ENCODE measurements at places on chromosomes 7 and 10.

GRCh38 chr7:157397731-157398691 is 61.2 kb downstream of the DNAJB6 start:
- DNase-seq, result peak; percentile 45

DNA sequence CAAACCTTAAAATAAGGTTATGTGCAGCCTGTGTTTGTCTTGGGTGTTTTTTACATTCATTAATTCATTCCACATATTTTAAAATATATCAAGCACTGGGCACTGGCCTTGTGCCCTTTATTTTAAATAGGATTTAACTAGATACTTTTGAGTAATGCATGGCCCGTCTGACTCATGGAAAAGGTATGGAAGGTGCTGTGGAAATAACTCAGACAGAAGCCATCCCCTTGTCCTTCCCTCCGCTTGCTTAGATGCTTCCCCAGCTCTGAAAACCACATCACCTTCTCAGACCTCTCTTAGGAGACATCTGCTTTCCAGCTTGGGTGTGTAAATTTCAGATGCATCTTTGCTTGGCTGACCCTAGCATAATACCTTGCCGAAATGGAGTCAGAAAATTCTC is 30.5 kb downstream of the SLC18A2 start:
- DNase-seq, result no peak

DNA sequence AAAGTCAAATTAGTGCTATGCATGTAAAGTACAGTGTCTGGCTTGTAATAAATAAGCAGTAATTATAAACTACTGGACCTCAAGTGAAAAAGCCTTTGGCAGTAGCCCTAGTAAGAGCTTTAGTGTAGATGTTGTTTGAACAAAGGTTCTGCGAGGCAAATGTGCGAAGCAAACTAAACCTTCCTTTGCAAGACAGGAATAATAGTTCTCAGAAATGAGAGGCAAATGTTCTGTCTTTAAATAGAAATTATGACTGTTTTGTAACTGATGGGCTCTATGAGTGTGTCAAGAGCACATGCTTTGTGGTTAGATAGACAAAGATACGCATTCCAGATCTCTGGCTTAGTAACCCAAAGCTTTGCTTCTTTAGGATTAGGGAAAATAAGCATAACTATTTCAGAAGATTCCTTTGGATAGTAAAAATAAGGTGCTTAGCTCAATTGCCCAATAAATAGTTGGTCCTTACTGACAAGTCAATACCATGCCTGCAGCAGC is 169.2 kb upstream of the CDC14C start:
- DNase-seq, result no peak

DNA sequence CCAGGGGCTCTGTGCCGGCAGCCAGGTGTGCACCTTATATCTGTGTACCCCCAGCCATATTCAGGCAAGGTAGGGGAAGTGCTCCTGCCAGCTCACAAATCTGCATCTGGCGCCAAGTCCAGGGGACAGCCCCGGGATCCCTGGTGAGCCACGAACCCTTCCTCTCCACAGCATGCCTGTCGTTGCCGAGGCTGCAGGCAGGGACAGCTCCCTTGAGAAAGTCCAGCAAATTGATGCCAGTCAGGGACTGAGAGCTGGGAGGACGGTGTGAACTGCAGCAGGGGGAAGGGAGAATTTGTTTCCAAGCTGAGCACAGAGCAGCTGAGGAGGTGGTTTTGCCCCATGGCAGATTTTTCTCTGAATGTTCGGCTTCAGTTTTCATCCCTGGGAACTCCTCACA is 919 bp downstream of the PLA2G12B start:
- peak; percentile 4 for DNase-seq

GRCh38 chr7:10475940-10476641 is 497.6 kb upstream of the PHF14 start:
- no peak for DNase-seq

DNA sequence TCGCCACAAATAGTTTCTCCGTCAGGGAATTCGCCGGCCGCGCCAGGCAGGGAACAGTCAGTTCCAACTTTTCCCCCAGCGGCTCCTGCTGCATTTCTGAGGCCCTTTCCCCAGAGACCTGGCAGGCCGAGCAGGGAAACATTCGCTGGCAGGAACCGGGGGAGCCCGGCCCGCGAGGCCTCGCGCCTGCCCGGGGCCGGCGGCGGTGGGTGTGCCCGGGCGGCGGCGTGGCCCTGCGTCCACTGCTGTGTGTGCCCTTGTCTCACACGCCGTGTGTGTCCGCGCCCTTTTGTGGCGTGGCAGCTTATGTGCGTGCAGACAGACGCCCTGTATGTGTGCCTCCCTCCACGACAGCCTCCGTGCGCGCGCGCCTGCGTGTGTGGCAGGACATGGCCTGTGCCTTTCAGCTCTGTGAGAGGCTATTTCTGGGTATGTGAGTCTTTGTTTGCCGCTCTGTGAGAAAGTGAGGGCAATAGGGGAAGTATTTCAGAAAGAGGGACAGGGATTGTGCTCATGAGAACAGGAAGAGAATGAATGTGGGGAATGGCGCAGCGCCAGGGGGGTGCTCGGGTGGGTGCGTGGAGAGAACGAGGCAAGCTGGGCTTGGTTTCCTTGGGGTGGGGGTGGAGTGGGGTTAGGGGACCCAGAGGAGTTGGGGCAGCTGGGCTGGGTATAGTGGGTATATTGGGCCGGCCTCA is 689 bp upstream of the SMARCD3 start:
- peak; percentile 23 for DNase-seq

DNA sequence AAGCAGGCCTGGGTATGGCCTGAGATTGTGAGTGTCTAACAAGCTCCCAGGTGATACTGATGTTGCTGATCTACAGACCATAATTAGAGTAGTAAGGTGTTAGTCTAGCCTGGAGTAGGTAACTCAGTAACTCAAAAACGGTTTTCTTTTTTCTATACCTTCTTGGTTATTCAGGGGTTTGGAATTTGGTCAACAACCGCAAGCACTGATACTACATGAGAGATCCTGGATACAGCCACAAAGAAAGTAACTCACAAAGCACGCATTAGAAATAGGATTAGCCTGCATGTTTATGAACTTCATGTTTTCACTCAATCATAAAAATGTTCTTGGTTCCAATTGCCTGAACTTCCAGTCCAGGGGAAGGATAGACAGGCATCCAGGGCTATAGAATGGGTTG is 803.5 kb downstream of the MAGI2 start:
- DNase-seq, result no peak

DNA sequence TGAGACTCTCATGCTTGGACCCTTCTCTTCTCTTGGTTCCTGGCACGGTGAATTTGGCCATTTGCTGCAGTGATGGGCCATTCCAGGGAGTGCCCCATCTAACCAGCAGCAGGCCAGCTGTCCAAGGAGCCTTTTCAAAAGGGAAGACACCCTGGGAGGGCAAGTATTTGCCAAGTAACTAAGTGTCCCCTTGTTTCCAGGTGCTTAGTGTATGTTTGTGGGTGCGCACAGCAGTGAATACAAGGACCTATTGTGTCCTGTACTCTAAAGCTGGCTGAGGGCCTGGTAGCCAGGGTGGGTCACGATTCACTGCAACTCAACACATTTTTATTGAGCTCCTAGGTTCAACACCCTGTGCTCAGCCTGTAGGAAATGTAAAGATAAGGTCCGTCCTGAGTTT is 348.8 kb downstream of the RNLS start:
- no peak for DNase-seq

DNA sequence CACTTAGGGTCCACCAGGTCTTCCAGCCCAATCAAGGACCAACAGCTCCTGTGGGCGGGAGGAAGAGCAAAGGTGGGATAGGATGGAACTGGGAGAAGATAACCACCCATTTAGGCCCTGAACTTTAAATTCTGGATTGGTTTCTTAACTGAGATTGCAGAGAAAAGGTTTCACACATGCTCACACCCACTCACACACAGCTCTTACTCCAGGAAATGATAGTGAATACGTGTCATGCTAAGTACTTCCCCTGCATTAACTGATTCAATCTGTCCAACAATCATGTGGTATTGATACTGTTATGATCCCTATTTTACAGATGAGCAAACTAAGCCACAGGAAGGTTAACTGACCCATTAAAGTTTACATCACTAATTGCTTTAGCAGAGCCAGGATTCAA is 4.6 kb upstream of the CYP3A4 start:
- no peak for DNase-seq

DNA sequence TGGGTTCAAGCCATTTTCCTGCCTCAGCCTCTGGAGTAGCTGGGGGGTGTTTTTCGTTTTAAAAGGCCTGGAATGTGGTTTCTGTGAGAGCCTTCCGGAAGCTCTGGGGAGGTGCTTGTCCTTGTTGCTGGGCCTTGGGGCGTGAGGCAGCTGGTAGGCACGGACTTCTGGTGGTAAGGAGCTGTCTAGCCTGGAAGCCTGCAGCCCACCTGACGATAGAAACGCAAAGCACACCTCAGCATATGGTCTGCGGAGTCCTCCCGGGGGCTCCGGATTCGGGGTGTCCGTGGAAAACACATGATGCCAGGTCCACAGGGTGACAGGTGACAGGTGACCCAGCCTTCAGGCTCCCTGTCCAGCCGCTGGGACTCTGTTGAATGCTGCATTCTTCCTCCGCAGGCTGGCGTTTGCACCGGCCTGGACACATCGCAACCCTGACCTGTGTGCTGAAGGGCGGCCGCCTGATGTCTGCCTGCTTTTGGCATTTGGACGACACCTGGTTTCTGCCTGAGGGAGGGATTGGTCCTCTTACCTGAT is 37.3 kb downstream of the INPP5A start:
- DNase-seq, result no peak

- no peak for DNase-seq
Measured at GRCh38 chr10:84452003-84452402, 123.6 kb downstream of the CCSER2 start.

DNA sequence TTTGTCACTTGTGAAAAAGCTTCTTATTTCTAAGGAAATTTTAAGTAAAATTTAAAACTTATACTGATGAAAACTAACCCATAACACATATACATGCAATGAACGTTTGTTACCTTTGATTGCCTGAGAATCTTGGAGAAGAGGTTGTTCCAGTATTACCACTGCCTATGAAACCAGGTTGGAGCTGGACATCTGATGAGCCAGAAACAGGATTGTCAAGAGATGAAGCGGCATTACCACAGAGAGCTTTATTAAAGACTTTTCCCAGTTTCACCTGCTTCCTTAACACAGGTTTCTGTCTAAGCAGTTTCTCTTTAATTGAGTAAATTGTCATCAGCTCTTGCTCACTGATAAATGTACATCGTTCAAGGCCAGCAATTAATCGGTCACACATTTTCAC is 9.0 kb upstream of the KIF20B start:
- DNase-seq, result no peak

DNA sequence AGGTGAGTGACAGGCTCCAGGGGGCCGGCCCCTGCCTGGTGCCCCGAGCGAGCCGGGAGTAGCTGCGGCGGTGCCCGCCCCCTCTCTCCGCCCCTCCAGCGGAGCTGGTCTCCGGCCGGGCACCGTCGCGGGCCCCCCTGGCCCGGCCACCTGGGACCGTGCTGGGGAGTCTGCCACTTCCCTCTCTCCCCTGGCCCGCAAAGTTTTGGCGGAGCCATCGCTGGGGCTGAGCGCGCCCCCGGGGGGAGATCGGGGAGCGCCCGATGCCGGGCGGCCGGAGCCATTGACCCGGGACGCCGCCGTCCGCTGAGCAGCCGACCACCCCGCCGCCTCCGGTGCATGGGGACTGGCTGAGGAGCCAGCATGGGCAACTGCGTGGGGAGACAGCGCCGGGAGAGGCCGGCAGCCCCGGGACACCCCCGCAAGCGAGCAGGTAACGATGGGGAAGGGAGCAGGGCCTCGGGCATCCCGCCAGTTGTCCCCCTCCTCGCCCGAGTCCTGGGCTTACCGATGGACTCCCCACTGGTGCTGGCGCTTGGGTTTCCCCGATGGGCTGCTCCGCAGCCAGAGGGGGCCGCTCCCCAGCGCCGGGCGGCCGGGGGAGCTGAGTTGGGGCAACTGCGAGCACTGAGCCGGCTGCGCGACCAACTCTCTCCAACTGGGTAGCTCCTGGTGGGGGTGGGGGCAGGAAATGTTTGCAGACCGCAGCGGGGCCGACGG is at the start of gene UBTD1:
UBTD1 (plus strand) TSS at position 84 of the 720 bp plus-strand sequence; CDS start at position 364, 280 bp downstream.
- DNase-seq, result peak; percentile 5

DNA sequence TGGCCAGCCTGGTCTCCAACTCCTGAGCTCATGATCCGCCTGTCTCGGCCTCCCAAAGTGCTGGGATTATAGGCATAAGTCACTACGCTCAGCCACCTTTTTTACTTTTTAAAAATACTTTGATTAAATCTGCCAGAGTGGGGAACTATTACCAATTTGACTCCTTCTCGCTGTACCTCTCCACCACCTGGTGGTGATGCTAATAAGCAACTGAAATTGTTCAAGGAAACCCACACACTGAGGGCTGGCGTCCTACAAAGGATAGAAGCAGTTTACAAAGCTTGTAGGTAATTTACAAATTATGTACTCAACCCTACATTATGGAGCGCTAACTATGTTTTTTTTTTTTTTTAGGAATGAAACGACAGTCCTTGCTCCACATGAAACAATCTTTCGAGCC is 111.1 kb downstream of the CPED1 start:
- no peak for DNase-seq

DNA sequence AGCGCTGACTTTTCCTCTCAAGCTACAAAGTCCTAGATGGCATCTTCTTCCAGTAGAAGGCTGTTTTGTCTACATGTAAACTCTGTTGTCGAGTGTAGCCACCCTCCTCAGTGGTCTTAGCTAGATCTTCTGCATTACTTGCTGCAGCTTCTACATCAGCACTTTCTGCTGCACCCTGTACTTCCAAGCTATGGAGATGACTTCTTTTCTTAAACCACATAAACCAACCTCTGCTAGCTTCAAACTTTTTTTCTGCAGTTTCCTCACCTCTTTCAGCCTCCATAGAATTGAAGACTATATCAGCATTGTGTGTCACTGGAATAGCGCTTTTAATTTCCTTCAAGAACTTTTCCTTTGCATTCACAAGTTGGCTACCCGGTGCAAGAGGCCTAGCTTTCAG is 87.8 kb downstream of the LANCL2 start:
- no peak for DNase-seq

DNA sequence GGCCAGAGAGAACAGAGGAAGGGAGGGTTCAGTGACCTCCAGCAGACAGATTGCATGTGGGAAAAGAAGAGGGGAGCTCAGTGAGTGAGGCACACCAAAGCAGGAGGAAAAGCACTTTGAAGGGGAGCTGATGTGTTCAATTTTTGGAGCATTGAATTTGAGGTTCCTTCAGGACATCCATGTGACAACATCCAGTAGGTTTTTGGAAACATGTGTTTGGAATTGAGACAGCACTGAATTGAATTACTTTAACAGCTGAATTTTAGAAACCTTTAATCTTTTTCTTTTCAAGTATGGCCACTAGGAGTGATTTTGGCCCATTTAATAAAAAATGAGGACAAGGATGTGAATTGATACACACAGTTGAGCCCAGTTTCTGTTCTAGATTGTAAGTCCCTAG is 101.8 kb upstream of the SEC61G start:
- no peak for DNase-seq

- DNase-seq, result no peak
Measured at GRCh38 chr10:25815236-25815635, 118.8 kb upstream of the MYO3A start.

GRCh38 chr10:103759100-103759781 is 96.1 kb downstream of the SH3PXD2A start:
- DNase-seq, result peak; percentile 77

- no peak for DNase-seq
Measured at GRCh38 chr10:73998929-73999691, 1.2 kb downstream of the VCL start.

- DNase-seq, result no peak
Measured at GRCh38 chr7:132575419-132575981, 770 bp downstream of the PLXNA4 start.

GRCh38 chr10:6211671-6212635 is 9.2 kb downstream of the PFKFB3 start:
- DNase-seq, result no peak

Measured in SHP77 (cell line).